ENCODE measurements at places on chromosomes 2 and 18.

GRCh38 chr18:21742315-21742687, 1.7 kb downstream of the MIB1 start:
- no peak for DNase-seq

DNA sequence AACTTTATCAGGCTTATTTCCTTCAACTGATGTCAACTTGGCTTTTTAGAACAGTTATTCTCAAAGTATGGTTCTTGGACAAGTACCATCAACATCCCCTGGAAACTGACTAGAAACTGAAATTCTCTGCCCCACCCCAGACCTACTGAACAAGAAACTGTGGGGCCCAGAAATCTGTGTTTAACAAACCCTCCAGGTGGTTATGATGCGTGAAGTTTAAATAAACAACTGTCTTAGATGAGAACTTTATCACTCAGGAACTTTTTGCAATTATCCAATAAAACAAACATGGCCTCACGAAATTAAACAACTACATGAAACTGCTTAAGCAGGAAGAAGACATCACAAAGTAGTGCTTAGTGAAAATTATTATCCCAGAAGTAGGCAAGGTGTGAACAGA, 4.4 kb downstream of the HIBCH start:
- DNase-seq: no peak

GRCh38 chr18:35971661-35972196, 750 bp upstream of the RMP24 start:
- DNase-seq: no peak

GRCh38 chr2:207255565-207256470, 90.1 kb upstream of the KLF7 start:
- DNase-seq: no peak

- DNase-seq: no peak
Measured at GRCh38 chr18:46458472-46458871, 198.5 kb downstream of the LOXHD1 start.

DNA sequence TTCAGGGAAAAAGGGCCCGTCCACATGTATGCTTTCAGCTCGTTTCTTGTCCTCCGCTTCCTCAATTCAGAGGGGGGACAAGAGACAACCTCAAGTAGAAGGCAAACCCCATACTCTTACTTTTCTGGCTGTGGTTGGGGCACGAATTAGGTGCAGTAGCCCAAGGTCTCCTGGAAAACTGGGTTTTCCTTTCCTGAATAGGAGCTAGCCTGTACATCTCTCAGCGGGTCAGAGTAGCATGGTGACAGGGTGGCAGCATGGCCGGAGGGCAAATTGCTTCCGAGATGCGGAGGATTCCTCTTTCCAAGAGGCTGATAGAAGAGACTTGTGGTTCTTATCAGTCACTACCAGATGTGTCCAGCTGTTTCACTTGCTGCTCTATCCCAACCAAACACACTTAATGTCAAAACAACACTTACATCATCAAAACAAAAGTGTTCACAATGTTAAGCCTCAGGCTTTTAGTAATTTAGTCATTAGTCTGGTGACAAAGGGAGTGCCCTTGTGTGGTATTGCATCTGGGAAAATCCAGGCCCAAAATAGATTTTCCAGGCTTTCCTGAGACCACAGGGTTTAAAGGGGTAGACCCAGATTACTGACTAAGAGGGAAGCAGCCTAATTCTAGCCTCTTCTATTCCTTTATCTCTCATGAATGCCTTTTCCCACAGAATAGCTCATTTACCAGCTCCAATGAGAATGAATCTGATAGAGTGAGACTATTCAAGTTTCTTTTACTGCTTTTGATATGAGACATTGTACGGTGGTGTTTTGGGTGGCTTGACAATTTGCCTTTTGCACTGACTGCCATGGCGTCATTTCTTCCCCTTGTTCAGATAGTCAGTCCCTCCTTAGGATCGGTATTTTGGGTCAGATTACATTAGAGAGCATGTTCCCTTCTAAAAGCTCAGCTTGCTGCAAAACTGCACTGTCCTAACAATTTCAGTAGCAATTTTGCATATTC, 162.0 kb downstream of the LTBP1 start:
- DNase-seq: no peak

GRCh38 chr2:102418421-102418961, 4.5 kb upstream of the IL18RAP start:
- no peak for DNase-seq

DNA sequence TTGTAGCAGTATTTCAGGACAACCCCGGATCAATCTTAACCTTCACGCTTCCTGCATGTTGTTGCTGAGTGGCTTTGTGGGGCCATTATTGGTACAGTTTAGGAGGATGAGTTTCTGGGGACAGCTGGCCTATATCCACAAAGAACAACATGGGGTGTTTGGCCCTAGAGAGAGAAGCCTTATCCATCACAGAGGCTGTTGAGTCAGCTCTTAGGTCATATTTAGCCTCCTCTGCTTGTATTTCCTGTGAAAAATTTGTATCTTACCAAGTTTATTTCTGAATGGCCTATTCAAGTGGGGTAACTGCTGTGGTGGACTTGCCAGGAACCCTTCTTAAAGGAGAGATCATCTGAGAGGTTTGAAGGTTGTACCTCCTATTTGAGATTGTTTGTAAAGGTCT, 77.6 kb downstream of the MAP4K4 start:
- no peak for DNase-seq

DNA sequence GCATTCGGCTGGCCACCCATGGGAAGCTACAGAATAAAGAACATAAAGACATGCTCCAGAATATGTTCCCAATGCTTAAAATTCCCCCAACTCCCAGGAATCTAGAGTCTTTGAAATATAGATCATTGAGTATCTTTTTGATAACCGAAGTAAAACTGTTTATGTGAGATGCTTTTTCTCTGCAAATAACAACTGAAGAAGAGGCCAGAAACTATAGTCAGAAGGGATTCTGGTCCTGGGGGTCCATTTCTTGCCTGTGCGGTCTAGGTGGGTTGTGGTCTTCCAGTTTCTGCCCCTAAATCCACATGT, 30.6 kb upstream of the SLC66A3 start:
- DNase-seq: no peak

- DNase-seq: no peak
Measured at GRCh38 chr18:62678847-62679485, 36.4 kb upstream of the PHLPP1 start.

GRCh38 chr18:29012364-29012763, 835.4 kb upstream of the CDH2 start:
- DNase-seq: no peak

DNA sequence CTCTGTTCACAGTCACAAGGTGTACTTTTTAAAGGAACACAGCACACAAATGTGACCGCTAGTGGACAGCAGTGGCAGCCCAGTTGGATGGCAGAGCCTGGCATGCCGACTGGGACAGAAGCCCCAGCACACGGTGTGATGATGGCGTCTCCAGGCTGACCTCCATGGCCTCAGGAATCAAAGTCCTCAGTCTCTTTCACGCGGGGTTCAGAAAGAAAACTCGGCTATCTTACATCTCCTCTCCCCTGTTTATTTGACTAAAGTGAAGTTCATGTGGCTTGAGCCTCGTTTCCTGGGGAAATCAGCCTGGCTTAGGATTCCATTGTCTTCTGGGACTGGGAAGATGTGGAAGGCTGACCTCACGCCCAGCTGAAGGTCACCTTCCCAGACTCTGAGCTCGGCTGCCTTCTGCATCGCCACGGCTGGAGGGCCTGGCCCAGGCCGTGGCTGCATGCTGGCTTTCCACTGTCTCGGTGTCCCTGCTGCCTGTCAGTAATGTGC, 56.1 kb downstream of the ASAP2 start:
- no peak for DNase-seq

- DNase-seq: no peak
Measured at GRCh38 chr2:157158111-157158510, 99.4 kb upstream of the GALNT5 start.

- no peak for DNase-seq
Measured at GRCh38 chr2:61733563-61733962, 120.3 kb downstream of the FAM161A start.

GRCh38 chr18:66334534-66334933, 269.4 kb downstream of the CDH19 start:
- no peak for DNase-seq

- DNase-seq: no peak
Measured at GRCh38 chr2:144548532-144549191, 28.7 kb upstream of the ZEB2 start.

DNA sequence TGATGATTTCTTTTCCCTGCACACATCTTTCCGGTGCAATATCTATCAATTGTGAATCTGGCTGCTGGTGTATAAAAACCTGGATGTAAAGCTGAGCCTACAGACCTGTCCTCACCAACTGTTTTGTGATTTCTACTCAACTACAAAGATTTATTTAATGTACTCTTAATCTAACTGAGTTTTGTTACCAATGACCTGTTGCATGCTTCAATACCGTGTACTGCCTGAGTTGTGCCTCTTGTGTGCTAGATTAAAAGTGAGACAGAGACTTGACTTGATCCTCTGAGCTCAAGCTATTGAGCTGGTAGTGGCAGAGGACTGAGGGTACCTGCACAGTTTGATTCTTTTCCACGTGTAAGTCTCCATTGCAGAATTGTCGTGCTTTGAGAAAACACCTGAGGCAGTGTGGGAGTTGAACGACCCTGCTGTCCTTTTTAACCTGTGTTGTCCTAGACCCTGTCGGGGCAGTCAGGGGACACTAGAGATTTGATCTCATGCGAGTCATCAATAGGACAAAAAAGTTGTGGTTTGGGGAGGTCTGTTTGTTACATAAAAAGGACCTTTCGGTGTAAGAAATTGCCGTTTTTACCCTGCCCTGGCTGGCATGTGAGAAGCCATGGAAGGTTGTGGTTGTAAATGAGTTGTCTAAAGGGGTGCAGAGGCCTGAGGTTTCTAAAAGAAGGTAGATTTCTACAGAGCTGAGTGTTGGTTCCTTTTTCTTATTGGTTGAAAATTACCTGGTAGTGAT, 231.3 kb downstream of the ALPK2 start:
- no peak for DNase-seq

- no peak for DNase-seq
Measured at GRCh38 chr18:35267161-35267651, 22.8 kb downstream of the ZSCAN30 start.

DNA sequence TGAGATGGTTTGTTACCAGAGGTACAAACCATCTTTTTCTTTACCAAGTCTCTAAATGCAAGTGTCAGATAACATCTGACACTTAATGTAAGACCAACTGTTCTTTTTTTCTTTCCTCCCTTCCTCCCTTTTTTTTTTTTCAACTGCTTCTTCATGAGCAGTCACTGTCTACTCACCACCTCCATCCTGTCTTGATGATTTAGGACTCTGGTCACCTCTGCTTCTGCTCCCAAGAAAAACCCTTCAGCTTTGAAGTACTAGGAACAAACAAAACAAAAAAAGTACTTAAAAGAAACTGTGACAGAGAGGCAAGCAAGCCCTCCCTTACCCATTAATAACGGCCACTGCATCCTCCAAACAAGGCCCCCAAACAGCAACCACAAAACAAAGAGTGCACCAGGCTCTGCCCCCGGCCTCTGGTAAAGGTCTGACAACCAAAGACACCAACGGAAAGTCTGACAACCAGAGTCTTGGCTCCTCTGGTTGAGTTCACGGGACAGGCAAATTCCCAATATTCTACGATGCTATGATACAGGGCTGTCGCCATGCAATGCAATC, 141.0 kb downstream of the ARL4C start:
- DNase-seq: no peak

DNA sequence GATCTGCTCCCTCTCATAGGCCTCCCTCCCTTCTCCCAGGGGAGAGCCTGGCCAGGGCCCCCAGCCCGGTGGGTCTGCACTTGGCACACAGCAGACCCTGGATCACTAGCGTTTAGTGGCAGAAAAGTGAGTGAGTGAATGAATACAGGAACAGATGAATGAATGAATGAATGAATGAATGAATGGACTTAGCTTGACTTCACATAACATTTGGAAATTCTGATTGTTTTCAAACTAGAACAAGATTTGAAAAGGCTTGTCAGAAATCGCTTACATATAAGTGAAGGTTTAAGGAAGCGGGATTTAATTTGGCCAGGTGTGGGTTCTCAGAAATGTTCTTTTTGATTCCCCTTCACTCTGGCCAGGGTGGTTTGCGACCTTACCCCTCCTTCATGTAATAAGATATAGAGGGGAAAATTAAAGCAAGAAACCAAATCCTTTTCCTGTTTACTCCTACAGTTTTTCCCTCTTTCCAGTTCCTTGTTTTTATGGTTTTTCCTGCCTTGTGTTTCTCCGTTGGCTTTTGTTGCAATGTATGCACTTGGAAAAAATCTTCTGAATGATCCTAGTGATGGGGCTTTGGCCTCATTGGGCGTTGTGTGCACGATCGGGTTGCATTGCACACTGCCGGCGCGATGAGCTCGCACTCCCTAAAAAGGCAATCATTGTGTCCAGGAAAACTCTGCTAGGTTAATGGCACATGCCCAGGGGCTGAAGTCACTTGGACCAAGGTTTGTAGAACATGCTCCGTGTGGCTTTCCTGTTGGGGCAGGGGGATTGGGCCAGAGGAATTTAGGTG, 16.4 kb downstream of the LRRFIP1 start:
- DNase-seq: no peak

GRCh38 chr18:76435316-76435989, 59.6 kb downstream of the ZNF516 start:
- DNase-seq: no peak

- DNase-seq: no peak
Measured at GRCh38 chr18:46590103-46590502, 66.9 kb downstream of the LOXHD1 start.

DNA sequence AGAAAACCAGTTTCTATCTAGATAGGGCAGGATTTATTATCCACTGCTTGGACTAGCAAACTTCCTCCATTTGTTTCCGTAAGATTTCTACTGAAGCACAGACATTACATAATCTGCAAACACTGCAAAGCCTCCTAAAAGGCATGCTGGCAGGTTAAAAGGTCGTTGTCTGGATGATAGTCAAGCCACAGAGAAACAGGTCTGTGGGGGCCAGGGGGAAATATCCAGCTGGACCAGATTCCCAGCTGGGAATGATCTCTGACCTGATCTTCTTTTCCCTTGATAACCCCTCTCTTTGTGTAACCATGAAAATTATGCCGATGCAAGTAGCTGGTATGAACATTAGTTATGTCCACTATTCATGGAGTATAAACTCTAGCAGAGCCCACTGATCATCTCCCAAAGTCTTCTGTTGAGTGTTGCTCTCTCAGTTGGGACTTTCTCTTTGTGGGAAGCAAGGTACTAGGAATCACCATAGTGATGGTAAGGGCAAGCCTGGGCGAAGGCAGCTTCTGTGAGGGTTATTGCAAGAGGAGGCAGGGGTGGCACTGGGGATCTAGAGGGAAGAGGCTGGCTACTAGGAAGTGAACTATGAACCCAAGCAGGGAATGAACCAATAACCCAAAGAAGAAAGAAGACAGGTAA, 61.3 kb downstream of the GDF7 start:
- DNase-seq: no peak

DNA sequence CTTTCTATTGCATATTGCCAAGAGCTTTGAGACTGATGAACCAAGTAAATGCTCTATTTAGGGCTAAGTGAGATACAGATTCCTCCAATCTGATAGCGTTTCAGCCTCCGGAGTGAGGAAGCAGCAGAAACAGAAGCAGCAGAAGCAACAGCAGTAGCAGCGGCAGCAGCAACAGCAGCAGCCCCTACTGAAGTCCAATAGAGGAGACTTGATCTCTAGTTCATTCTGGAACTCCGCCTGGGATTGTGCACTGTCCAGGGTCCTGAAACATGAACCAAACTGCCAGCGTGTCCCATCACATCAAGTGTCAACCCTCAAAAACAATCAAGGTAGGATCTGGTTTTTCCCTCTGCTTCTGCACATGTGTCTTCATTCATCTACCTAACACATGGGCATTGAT, at the start of gene DPP10:
TSS of gene DPP10 (plus strand) at position 132 of the 400 bp plus-strand sequence.
- DNase-seq: no peak

GRCh38 chr2:237182422-237183123, 96.9 kb downstream of the COPS8 start:
- no peak for DNase-seq

GRCh38 chr2:147649998-147650397, 194.8 kb upstream of the ACVR2A start:
- DNase-seq: no peak

- DNase-seq: no peak
Measured at GRCh38 chr2:190864375-190864774, 16.2 kb upstream of the GLS start.

All from NCI-H2081 treated with DMSO at 0.1 percent for 48 hours (cell line).